ENCODE measurements at places on chromosomes 2 and 18. TPM values are rescaled to one million over a fixed set of nuclear protein-coding genes. Genes with fewer than 3 reads are reported as not detected.

DNA sequence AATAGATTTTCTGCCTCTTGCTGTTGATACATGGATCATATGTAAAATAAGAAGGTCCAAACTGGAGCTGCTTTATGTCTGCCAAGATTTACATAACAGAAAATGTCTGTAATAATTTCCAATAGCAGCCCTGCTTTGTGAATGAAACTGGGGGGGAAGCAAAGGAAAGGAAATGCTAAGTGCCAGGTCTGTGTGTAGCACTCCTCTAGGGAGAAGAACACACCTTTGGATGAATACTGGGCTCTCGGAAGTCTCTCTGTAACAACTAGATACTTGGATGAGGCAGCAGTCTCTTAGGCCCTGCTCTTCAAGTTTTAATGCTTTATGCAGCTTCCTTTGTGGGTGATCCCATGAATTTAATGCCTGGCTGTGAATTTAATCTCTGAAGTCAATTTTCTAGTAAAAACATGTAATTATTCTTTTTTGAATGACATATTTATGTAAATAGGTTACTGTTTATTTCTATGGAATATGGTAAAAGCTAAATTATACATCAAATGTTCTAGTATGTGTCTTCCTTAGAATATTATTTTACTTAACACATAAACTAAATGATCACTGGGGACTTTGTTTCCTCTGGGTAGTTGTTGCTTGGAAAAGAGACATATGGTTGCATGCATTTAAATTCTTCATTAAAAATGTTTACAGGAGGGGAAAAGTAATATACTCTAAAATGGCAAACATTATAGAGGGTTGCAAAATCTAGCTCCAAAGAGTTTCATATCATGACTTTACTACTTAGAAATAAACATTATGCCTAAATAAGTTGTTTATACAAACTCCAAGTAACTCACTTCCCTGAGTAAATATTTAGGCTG, 336.6 kb upstream of the CWC22 start:
- DNase-seq = no peak

UGT1A7 gene
- total RNA-seq = 5.6 TPM

CFC1B gene
- total RNA-seq = not detected

- no peak for DNase-seq
Observed at GRCh38 chr18:27022477-27022876, 157.0 kb upstream of the AQP4 start.

DNA sequence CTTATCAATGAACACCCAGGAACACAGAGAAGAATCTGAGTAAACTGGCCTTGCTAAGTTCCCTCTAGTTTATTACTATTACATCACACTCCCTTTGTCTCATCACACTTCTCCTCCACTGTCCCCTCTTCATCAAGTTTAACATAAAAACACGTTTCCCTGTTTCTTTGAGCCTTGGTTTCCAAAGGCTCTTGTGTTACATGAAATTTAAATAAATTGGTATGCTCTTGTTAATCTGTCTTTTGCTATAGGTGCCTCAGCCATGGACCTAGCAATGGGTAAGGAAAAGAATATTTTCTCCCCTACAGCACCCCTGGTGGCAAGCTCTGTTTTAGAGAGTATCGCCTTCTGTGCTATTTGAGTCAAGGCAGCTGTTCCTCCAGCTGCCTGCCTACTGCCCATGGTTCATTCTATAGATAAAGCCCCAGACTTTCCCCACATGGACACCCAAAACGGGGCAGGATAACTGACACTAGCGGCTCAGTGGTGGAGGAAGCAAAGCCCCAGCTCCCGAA, 31.8 kb downstream of the TGIF1 start:
- no peak for DNase-seq

GRCh38 chr2:218230882-218231281, 13.9 kb downstream of the ARPC2 start:
- DNase-seq = peak; percentile 64

DNA sequence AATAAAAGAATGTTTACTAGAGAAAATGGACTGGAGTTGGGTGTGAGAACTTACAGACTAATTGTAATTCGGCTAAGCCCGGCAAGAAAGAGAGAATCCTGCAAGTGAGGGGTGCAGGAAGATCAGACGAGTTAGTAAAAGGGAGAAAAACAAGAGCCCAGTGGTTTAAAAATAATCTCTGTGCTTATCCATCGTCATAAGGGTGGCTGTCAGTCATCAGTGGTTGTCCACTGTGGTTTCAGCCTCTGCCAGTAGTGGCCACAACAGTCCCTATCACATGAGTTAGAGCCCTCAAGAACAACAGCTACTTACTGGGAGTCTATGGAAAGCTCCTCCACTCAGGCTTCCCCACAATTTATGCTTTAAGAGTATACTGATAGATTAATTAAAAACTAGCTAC, 239.8 kb downstream of the SETBP1 start:
- no peak for DNase-seq

SRD5A2 gene
- total RNA-seq = not detected

GRHL1 gene
- total RNA-seq = 2.3 TPM

DNA sequence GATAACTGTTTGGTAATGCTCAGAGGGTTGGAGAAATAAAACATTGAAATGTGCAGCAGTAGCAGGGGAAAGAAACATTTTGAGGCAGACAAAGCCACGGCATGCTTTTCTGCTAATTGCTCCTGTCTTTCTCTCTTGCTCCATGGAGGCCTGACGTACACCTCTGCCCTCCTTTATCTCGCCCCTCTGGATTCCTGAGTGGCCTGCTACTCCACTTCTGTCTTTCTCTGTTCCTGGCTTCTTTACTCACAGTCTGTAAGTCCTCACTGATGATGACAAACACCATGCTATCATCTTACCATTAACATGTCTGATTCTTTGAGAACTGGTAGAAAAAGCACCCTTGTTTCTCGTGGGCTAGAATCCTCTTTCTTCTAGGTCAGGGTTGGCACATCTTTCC, 392.9 kb downstream of the MEIS1 start:
- DNase-seq = no peak

CDCA7 gene
- 28.3 TPM for total RNA-seq

- no peak for DNase-seq
Observed at GRCh38 chr18:52652391-52652790, 312.4 kb downstream of the DCC start.

FEV gene
- 4.8 TPM for total RNA-seq

DNA sequence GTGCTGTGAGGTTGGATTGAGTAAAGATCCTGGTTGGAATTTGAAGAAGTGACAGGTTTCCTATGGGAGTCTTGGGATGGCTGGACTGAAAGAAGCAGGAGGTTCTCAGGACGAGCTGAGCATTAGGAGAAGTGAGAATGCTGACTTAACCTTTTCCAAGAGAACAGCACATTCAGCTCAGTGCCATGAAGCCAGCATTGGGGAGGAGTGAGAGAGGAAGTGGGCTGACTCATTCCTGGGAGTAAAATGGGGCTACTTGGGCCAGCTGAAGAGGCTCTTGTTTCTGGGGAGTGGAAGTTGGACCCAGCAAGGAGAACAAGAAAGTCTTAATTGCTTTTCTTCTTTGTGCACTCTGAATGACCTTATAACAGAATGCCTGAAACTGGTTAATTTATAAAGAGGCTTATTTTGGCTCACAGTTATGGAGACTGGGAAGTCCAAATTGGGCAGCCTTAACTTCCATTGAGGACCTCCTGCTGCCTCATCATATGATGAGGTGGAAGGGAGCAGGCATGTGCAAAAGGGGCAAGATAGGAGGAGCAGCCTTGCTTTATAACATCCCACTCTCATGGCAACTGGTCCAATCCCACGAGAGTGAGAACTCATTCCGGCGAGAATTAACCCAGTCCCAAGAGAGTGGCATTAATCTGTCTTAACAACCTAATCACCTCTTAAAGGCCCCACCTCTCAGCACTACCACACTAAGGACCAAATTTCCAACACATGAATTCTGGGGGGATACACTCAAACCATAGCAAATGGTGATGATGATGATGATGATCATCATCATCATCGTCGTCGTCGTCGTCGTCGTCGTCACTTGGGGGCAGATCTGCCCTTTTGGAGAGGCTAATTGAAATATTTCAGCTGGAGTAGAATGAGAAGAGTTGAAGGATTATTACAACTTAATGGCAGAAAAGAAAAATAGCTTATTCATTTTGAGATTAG, 26.1 kb downstream of the DGUOK start:
- DNase-seq = peak; percentile 28

GRCh38 chr18:75691483-75691882, 264.0 kb upstream of the SMIM21 start:
- no peak for DNase-seq

UPP2 gene
- not detected for total RNA-seq

DNA sequence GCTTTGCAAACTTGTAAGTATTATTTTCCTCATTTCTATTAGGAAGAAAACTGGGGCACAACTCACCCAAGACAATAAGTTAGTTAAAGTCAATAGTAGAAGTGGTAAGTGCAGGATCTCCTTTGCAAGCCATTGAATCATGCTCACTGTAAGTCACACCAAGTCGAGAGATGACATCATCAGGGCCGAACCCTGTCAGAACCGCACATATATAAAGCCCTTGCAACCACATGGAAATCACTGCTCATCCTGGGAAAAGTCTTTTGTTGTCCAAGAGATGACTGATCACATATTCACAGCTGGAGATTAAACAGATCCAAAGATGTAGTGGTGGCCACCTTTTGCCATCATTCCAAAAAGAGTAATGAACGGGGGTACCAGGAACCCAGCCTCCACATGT, 484.8 kb upstream of the ID2 start:
- no peak for DNase-seq

SERPINE2 gene
- total RNA-seq = 24.8 TPM

GRCh38 chr2:70902067-70902442, 33.6 kb upstream of the ATP6V1B1 start:
- DNase-seq = no peak

GRCh38 chr18:48454261-48454757, 45.1 kb upstream of the ZBTB7C start:
- DNase-seq = no peak
